ENCODE measurements at places on chromosomes 13 and 19.

DNA sequence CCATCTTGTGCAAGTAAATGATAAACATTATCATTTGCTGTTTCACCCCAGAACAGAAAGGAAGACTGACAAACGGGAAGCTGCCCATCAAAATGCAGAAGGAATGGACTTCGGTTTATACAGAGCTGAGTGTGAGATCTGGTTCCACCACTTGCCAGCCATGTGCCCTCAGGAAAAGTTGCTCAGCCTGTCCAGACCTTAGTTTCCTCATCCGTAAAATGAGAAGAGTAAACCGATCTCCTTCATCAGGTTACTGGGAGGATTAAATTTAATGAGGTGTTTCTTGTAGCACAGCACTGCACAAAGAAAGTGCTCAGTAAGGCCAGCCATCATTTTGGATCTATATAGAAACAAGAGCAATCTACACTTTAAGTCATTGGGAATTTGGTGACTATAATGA, 36.7 kb upstream of the SERP2 start:
- no peak for DNase-seq

DNA sequence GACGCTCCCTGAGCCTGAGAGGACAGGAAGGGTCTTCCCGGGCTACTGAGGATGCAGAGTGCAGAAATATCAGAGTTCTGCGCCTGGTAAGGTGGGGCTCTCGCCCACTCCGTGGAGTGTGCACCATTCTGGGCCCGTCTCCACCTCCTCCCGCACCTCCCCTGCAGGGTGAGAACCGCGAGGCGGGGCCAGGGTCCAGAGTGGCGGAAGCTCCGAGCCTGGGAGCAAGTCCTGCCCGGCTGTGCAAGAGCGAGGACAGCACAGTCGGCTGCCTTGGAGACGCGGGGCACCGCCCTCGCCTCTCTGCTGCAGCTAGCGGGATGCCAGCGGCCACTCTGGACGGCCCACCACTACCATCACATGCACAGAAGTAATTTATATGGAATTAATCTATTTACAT, 2304.4 kb downstream of the PCDH9 start:
- no peak for DNase-seq

GRCh38 chr19:10981252-10981895, 20.5 kb downstream of the SMARCA4 start:
- DNase-seq: no peak

- DNase-seq: no peak
These were observed 8.6 kb downstream of the CLN5 start for GRCh38 chr13:77000475-77000874.

DNA sequence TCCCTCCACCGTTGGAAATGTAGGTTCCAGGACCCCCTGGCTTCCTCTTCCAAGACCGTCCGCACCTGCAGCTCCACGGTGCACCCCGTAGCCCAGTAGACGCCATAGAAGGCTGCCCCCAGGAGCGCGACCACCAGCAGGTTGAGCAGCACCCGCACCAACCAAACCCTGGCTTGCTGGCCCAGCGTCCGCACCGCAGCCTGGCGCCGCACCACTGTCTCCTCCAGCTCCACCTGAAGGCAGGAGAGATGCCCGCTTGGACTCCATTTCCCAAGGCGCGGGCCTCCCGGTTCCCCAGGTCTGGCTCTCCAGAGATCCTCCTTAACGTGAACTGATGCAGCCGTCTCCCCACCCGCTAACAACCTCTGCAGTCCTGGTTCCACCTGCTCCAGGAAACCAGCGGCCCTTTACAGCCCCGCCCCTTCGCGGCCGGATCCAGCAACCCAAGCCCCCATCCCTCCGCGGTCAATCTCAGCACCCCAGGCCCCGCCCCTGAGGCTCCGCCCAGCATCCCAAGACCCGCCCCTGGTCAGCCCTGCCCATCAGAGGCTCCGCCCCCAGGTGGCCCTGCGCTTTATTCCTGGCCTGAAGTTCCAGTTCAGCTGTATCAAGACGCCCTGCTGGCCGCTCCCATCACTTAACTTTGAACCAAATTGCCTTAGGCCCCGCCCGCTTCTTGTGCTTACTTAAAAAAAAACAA, 5.0 kb upstream of the LENG1 start:
- DNase-seq: no peak

DNA sequence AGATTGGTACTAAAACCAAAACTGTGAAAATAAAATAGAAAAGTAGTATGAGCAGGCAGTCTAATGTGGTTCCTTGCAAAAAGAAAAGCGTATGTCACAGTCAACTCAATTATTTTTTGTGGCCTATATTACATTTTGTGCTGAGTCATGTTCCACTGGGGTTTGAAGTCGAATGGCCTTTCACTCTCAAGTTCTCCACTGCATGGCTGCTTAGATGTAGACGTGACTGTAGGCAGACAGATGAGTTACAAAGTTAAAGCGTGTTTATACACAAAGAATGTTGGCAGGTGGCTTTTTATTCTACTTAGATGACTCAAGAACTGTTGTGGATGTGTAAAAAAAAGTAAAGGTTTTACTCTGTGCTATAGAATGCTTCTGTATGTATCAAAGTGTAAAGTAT, 133.9 kb downstream of the SLITRK6 start:
- no peak for DNase-seq

- DNase-seq: no peak
These were observed 146.9 kb downstream of the KDM4B start for GRCh38 chr19:5115771-5116202.

DNA sequence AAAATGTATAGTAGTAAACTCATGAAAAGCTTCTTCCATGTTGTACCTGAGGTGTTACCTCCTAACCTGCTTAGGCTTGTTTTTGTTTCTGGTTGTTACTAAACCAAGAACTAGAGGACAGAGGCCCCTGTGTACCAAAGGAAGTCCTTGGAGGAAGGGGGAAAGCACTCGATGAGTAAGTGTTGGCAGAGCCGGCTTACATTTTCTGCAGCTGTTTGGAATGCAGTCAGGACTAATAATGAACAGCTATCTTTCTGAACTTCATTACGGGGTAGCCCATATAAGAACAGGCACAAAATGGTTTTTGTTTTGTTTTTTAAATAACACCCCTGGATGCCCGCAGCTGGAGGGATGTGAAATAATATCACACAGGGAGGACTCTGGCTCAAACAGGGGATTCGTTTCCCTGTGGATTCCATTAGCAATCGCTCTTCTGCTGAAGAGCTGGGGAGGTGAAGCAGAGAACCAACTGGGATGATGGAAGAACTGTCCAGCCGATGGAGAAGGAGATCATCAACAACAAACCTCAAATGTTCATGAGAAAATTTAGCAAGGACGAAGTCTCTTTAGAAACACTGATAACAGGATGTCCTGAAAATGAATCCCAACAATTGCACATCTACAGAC, 214.2 kb upstream of the MAB21L1 start:
- DNase-seq: no peak

- no peak for DNase-seq
These were observed 4.7 kb upstream of the ASF1B start for GRCh38 chr19:14141041-14141440.

GRCh38 chr19:48539503-48540096, 12.4 kb upstream of the SULT2B1 start:
- DNase-seq: peak; percentile 97

DNA sequence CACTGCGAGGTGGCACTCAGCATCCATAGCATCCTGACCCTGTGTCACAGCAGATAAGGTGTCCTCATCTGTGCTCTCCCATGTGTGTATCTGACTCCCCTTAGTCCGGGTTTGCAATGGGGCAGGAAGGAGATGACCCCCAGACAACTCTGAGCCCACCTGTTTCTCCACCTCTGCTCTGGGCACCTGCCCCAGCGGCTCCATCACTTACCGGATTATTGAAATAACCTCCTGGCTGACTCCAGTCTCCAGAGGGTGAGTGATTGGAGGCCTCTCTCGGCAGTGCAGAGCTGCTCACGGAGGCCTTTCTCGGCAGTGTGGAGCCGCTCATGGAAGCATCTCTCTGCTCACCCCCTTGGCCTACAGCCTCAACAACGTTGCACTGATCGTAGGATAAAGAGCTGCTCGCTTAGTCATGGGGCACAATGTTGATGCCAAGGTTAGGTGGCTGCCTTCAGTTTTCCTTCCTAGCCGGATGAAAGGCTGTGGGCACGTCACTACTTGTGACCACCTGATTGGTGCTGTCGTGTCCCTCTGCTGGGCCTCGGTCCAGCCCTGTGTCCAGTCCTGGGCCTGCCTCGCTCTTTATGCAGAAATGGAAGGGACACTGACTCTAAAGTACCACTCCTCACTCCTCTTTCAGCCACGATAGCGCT, 67.6 kb downstream of the TEX29 start:
- no peak for DNase-seq

DNA sequence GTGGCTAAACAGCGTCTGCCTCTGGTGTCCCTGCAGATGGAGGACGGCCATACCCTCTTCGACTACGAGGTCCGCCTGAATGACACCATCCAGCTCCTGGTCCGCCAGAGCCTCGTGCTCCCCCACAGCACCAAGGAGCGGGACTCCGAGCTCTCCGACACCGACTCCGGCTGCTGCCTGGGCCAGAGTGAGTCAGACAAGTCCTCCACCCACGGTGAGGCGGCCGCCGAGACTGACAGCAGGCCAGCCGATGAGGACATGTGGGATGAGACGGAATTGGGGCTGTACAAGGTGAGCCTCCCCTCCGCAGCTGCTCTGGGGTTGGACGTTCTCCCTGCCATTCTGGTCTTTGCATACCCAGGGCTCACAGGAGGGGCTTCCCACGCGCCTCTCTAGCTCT, 19.9 kb downstream of the UHRF1 start:
- DNase-seq: no peak

- DNase-seq: no peak
These were observed 11.8 kb upstream of the BTBD2 start for GRCh38 chr19:2027361-2027760.

DNA sequence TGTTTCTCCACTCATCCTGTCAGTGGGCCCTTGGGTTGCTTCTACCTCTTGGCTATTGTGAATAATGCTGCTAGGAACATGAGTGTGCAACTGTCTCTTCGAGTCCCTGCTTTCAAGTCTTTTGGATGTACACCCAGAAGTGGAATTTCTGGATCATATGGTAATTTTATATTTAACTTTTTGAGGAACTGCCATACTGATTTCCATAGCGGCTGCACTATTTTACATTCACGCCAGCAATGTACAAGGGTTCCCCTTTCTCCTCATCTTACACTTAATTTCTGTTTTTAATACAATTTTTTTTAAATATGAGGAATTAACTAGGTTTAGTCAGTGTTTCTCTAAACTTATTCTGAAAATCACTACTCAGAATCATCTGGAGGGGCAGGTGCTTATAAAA, 24.2 kb upstream of the SLC46A3 start:
- DNase-seq: no peak

DNA sequence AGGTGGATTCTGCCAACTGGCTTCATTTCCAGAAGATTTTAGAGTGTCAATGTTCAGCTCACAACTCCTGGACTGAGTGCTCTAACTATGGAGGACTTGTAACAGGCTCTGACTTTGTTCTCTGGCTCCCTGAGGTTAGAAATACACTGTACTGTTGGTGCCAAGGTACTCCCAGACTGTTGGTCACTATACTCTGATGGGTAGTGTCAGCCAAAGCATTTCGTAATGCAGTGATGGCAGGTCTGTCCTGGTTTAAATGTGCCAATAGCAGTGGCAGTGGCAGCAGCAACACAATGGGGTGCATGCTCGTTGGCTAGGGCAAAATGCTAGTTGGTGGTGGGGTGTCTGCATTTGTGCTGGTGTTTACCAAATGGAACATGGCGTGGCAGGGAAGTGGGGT, 472.2 kb downstream of the TDRD3 start:
- DNase-seq: no peak

DNA sequence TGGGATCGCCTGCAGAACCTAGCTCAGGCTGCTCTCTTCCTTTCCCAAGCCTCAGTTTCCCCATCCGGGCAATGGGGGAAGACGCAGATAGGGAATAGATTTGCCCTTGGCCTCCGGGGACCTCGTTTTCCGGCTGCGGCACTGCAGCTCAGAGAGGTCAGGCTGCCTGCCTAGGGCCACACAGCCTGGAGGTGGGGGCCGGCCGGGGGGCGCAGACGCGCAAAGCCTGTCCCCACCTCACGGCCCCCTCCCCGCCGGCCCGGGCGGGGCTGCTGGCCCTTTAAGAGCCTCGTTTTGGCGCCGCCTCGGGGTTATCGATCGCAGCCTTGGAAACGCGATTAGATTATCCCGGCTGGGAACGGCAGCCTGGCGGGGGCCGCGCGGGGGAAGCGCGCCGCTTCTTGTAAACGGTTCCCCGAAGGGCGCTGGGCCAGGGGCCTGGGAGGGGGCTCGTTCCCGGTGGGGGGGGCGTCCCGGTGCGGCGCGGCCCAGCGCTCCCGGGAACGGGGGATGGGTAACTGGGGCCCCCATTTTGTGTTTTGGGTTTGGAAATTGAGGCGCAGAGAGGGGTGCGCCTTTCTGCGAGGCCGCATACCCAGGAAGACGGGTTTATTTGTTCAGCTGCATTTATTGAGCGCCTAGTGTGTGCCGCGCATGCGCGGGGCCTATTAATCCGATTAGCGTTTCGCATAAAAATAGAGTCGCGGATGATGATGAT, 23.4 kb upstream of the TCF3 start:
- DNase-seq: no peak

DNA sequence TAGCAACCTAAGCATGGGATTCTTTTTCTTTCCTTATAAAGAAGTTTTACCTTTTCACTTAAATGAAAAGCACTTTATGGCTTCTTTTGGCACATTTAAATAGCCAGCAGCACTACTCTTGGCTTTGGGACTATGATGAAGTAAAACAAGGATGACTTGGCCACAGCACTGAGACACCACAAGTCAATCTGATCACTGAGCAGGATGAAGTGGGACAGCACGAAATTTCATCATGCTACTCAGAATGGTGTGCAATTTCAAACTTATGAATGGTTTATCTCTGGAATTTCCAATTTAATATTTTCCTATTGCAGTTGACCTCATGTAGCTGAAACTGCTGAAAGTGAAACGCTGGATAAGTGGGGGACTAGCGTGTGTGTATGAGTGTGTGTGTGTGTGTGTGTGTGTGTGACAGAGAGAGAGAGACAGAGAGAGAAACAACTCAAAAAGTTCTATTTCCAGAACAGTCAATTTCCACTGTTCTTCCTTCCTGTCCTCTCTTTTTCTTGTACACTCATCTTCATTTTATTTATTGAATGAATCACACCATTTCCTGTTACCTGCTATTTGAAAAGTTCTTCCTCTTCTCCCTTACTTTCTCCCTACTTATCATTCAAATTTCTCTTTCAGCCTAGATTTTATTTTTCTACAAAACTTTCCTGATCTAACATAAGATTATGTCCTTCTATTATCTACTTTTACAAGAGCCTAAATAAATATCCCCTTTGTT, 414.2 kb upstream of the MIR17HG start:
- no peak for DNase-seq
